ENCODE measurements at places on chromosomes 7 and 10. TPM values are rescaled to one million over a fixed set of nuclear protein-coding genes. Genes with fewer than 3 reads are reported as not detected.

The ICA1 gene
- 21.0 TPM for total RNA-seq

The BTBD16 gene
- not detected for total RNA-seq

The HECW1 gene
- total RNA-seq = 7.3 TPM

The OR6B1 gene
- not detected for total RNA-seq

The GARIN1A gene
- 0.98 TPM for total RNA-seq

The IMPDH1 gene
- 73.6 TPM for total RNA-seq

The CALHM3 gene
- total RNA-seq = not detected

The SEMA3D gene
- total RNA-seq = 4.8 TPM

The CNTNAP2 gene
- total RNA-seq = 0.42 TPM

The PRF1 gene
- total RNA-seq = 4.7 TPM

The ASZ1 gene
- total RNA-seq = not detected

The YWHAG gene
- 54.9 TPM for total RNA-seq

The FRA10AC1 gene
- 16.7 TPM for total RNA-seq

The LRRC17 gene
- total RNA-seq = 9.0 TPM

The HOXA5 gene
- total RNA-seq = 14.9 TPM

The NXPH1 gene
- total RNA-seq = not detected

The FOXI2 gene
- total RNA-seq = 0.87 TPM

The NPC1L1 gene
- 0.39 TPM for total RNA-seq

The NPSR1 gene
- not detected for total RNA-seq

The C10orf67 gene
- 1.6 TPM for total RNA-seq

The FAM237B gene
- total RNA-seq = not detected

The STOX1 gene
- total RNA-seq = 3.5 TPM

The TMEM236 gene
- 1.3 TPM for total RNA-seq

The DAGLB gene
- total RNA-seq = 17.7 TPM

The NYAP1 gene
- total RNA-seq = 10.5 TPM

The WDR86 gene
- total RNA-seq = 82.9 TPM

The TAS2R5 gene
- total RNA-seq = 5.7 TPM

The CALML5 gene
- not detected for total RNA-seq

The NKX1-2 gene
- total RNA-seq = not detected

The TACC2 gene
- total RNA-seq = 46.3 TPM

The HTR5A gene
- not detected for total RNA-seq

The TMEM176B gene
- 55.7 TPM for total RNA-seq

The GFRA1 gene
- 59.2 TPM for total RNA-seq

The ZNF467 gene
- 6.9 TPM for total RNA-seq

The SPDYE5 gene
- total RNA-seq = not detected

The TFPI2 gene
- total RNA-seq = 1.8 TPM

The CHCHD1 gene
- 33.0 TPM for total RNA-seq

The MIOS gene
- 66.3 TPM for total RNA-seq

The GDF2 gene
- total RNA-seq = not detected

The ZNF853 gene
- total RNA-seq = 8.2 TPM

The GHRHR gene
- not detected for total RNA-seq

The GNAT3 gene
- total RNA-seq = not detected

The SRRM3 gene
- 2.7 TPM for total RNA-seq

The MICALL2 gene
- total RNA-seq = 153 TPM

The CTAGE6 gene
- 0.90 TPM for total RNA-seq

The LDB1 gene
- total RNA-seq = 43.5 TPM

The LIPJ gene
- total RNA-seq = 0.87 TPM

The SPDYE1 gene
- not detected for total RNA-seq

The PTPRZ1 gene
- total RNA-seq = 16.2 TPM
